Central memory CD4-positive, alpha-beta T cell (primary cell): ENCODE measurements at places on chromosomes 11 and 22.

DNA sequence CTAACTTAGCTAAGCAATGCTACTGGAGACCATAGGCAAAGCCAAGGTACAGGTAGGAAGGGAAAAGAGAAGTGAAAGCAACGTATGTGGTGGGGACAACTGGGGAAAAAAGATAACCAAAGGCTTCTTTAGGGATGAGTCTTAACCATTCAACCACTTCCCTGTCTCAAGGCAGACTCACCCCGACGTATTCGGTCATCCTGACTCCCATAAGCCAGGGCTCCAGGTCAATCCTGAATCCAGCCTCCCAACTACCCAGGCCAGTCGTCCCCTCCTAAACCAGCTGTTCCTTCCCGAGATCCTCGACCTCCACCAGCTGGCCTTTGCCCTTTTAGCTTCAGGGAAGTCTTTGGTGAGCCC is 330 bp downstream of the ACP2 start:
- DNase-seq = no peak

DNA sequence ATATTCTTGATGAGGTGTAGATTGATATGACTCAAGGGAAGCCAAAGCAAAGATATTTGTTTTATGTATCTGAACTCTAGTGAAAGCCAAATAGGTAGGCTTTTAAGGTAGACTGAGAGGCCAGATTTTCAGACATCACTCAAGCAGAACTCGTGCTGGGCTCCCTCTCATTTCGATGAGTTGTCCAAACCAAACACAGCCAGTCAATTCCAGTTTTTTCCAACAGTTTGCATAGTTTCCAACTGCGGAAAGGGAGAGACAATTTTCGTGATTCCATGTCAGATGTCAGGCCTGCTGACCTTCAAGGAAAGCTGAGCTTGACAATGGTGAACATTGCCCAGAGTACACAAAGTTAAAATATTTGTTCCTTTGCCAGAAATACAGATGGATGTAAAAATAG is 110.9 kb upstream of the MPPED2 start:
- no peak for DNase-seq

DNA sequence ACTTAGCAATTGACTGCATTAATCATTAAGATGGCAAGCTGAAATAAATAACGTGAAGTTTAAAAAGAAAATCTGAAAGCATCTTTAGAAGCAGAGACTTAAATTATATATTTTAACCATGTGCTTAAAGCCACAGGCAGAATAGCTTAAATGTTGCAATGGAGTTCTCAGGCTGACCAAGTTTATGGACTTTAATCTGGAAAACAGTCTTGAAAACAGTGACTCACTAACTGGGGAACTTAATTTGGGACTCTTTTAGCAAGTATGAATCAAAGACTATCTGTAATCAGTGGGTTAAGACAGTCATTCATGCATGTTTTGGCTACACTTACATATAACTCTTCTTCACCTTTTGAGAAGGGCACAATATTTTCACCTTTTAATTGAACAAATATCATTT is 12.6 kb upstream of the GLYATL1 start:
- no peak for DNase-seq

DNA sequence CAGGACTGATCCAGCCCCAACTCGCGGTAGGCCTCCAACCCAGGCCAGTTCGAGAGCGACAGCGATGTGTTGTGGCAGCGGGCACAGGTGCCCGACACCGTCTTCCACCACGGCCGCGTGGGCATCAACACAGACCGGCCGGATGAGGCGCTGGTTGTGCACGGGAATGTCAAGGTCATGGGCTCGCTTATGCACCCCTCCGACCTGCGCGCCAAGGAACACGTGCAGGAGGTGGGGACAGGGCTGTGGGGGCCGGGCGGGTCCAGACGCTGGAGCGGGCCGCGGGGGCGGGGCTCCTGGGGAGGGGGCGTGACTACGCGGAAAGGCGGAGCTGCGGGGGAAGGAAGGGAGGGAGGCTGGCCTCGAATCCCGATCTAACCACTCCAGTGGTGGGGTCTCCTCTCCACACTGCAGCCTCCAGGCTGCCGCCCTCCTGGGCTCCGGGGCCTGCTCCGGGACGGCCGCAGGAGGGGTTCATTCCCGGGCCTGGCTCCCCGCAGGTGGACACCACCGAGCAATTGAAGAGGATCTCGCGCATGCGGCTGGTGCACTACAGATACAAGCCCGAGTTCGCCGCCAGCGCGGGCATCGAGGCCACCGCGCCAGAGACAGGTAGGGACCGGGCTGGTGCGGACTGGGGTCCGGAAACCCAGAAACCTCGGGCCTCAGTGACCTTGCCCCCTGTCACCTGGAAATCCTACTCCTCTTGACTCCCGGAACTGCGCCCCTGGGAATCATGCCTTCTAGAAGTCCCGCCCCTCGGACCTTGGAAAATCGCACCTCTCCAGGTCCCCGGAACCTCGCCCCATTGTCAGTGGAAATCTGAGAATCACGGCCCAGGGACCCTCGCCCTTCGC is 14.9 kb downstream of the TMEM258 start:
- DNase-seq = peak; percentile 50

- peak; percentile 12 for DNase-seq
These were observed 30.7 kb downstream of the SLC22A25 start for GRCh38 chr11:63212742-63213141.

- DNase-seq = no peak
These were observed 114.0 kb downstream of the TBC1D22A start for GRCh38 chr22:46876357-46876934.

DNA sequence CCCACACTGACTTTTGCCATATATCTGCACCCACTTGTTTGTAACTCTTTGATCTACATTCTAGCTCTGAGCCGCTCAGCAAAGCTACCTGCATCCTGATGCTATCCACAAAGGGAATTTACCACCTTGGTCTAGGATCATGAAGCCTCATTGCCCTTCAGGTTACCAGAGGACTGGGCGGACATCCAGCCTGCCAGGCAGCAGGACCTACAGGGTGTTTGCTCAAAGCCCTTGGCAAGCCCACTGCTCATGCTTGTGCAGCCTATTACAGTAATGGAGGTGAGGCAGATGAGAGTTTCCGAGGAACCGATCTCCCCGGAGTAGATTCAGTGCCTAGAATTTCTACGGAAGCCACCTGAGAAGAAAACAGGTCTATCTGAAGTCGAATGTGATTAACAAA is 417.2 kb downstream of the OPCML start:
- DNase-seq = no peak

GRCh38 chr11:31870609-31871309 is 59.6 kb upstream of the PAX6 start:
- peak; percentile 2 for DNase-seq

DNA sequence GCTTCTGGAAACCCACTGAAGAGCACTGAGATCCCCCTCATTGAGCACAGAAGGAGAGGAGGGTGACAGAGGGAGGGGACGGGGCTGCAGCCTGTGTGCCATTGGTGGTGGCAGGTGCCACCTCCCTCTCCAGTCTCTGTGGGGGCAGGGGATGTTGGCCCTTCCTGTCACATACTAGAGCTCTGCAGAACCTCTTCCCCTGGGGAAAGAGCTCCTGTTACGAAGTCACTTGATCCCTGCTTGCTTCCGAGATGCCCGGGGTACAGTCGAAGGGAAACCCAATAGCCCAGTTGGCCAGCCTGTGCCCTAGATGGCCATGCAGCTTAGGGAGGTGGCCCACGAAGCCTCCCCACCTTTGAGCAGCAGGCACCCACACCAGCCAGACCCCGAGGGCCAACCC is 29.4 kb downstream of the DAGLA start:
- no peak for DNase-seq
